CD8-positive, alpha-beta memory T cell (primary cell): ENCODE measurements at places on chromosomes 3 and 15.

DNA sequence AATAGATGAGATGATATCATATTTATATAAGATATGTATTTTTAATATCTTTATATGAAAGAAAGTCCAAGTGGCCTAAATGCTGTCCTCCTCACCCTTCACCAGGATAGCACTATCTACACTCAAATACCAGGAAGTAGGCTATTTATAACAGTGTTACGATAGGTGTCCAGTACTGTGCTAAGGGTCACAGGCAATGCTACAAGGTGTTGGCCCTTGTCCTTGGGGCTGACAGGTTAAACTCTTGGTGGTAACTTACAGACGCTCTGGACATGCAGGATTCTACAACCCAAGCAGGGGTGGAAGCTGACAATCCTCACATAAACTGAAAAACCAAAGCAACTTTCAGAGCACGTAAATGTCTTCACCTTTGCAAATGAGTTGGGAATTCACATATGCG is 22.3 kb downstream of the NCEH1 start:
- DNase-seq = no peak

DNA sequence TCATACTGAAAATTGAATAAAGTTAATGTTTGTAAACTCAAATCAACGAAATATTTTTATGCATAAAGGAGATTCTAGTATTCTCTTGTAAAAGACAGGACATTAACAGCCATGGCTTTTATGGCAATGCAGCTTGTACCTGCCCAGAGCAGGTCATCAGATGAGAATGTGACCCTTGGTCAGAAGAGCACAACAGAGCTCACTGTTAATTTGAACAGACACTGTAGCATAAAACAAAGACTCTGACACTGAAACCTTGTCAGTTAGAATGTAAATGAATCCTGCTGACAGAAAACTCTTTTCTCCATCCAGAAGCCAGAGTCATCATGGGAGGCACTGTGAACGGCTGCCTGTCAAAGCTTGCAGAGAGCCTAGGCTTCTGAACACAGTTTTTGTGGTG is 410.6 kb downstream of the RAP2B start:
- DNase-seq = no peak

- DNase-seq = no peak
Measured at GRCh38 chr15:57218826-57219576, 157.3 kb upstream of the CGNL1 start.

DNA sequence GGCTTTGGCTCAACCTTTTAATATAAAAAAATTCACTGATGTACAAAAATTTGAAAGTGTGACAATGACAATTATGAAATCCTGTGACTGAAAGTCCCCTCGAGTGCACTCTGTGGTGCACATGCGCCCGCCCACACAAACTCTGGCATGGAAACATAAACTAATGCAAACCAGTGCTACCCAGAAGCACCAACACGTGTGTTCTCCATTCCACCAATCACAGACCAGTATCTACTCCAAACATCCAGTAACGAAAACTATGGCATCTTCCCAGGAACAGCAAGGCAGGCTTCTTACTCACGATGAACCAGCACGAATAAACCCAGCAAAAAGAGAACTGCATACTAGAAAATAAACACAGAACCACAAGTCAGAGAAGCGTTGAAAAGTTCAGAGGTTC is 11.7 kb upstream of the NMB start:
- DNase-seq = no peak

DNA sequence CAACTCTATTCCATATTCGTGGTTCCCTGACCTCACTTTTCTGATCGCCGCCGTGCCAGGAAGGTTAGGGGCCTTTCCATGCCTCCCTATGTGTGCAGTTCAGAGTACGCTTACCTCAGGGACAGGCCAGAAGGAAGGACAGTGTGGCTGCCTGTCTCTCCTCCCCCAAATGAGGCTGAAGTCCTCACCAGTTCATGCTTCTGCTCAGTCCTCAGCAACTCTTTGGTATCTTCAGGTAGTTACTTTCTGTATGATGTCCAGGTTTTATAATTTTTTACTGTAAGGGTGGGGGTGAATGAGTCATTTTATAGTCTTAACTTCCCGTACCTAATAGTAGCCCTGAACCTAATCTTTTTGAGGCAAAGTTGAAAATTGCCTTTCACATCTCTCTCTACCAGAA is 98.7 kb downstream of the VPS8 start:
- no peak for DNase-seq

DNA sequence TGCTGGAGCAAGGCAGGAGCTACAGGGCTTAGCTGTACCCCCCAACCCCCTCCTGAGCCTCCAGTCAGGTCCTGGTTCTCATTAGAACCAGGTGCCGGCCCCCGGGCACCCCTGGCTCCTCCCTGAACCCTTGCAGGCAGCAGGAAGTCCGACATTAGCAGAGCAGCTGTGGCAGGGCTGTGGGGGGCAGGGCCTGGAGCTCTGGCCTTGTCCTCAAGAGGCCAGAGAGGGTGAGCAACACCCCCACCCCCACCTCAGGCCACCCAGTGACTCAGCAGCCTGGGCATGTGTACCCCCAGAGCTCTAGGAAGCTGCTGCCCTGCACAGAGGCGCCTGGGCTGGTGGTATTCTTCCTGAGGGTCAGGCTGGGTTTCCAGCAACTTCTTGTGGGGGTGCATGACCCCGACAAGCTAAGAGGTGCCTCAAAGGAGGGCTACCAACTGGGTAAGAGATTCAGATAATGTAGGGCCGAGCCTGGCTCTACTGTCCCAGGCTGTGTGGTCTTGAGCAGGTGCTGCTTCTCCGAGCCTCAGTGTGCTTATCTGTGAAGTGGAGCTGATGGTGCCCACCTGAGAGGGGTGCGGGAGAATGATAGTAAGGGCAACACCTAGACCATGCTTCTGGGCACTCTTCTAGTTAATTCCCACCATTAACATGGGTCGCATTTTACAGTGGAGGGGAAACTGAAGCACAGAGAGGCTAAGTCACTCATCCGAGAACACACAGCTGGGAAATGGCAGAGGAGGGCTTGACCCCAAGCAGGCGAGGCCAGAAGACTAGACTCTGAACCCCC is 16.0 kb downstream of the H1-8 start:
- DNase-seq = no peak

DNA sequence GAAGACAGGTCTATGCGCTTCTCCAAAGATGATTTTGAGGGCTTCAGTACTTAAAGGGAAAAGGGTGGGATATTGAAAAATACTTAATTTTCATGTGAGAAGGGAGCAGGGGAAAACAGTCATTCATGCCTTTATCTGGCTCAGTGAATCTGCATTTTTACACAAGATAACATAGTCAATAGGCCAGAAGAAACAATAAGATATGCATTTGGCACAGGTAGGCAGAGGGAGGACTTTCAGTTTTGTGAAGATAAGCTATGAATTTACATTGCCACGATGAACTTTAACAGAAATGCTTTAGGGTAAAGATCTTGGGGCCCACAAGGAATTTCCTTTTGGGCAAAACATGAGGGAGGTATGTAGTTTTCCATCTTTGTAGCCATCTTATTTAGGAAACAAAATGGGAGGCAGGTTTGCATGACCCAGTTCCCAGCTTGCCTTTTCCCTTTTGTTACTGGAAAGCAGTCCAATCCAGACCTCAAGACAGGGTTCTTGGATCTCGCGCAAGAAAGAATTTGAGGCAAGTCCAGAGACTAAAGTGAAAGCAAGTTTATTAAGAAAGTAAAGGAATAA is 504.2 kb downstream of the IGSF11 start:
- no peak for DNase-seq

GRCh38 chr3:194907811-194908210 is 222.1 kb downstream of the FAM43A start:
- DNase-seq = no peak

GRCh38 chr3:186973702-186974101 is 43.4 kb downstream of the ST6GAL1 start:
- DNase-seq = no peak

GRCh38 chr15:67175643-67176071 is 78.8 kb downstream of the AAGAB start:
- DNase-seq = no peak

DNA sequence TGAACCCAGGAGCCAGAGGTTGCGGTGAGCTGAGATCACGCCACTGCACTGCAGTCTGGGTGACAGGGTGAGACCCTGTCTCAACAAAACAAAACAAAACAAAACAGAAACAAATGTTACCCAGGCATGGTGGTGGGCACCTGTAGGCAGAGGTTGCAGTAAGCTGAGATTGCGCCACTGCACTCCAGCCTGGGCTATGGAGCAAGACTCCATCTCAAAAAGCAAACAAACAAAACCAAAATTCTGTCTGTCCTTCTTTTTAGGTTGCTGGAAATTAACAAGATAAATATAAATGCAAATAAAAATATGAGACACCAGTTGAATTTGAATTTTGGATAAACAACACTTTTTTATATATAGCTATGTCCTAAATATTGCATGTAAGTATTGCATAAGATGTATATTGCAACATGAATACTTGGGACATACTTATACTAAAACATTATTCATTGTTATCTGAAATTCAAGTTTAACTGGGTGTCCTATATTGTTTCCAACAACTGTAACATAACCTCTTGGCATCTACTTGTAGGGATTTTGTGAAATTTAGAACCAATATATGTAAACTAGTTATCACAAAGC is 4.7 kb upstream of the CEP97 start:
- DNase-seq = no peak

DNA sequence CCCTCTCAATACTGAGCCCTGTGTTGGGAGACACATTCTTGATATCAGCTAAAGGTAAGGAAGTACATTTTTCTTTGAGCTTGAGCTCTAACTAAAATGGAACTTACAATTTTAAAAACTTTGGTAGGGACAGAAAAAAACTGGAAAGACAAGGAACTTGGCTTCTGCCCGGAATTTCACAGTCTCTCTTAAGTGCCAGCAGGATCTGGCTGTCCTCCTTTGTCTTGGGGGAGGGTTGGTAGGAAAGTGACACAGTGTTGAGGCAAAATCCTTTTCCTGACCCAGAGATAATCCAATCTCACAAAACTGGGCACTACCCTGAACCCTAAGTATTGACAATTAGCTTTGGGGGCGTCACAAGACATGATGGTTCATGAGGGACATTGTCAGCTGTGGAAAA is 45.3 kb downstream of the ZPLD1 start:
- no peak for DNase-seq

DNA sequence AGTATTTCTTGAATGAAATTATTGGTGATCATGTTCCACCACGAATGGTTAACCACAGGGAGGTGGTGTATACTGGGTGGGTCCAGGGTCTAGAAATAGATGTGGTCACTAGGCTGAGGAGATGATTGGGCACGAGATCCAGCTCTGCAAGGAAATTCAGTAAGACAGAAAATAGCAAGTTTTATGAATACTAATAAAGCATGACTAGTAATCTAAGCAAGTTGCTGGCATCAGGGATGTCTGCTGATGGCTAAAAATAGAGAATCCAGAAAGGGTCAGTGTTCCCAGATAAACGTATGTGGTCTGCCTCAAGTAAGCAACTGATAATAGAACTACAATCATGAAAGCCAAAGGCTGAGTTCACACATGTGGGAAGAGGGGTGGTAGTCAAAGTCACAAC is 108.3 kb upstream of the FRMD4B start:
- no peak for DNase-seq

GRCh38 chr3:55719508-55719907 is 232.4 kb upstream of the WNT5A start:
- no peak for DNase-seq

DNA sequence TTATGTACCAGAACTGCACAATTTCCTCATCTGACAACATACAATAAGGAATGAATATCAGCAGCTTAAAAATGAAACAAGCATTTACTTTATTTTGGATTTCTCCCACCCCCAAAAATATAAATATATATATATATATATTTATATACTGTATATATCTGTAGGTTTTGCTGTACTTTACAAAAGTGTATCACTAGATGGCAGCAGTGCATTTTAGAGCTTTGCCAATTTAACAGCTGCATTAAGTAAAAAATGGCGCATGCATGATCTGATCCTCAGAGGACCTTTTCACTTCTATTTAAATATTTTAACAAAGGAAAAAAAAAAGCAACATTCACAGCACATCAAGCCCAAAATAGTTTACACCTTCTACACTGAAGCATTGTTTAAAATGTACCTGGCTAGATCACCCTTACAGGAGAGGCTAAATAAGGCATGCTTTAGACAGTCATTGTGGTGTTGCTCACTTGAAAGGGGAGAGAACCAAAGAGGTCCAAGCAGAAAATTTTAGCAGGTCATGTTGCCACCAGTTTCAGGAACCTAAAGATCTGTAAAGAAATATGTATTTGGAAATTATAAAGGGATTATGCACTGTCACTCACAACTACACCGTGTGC is 72.6 kb downstream of the NPTN start:
- DNase-seq = no peak

- DNase-seq = no peak
Measured at GRCh38 chr3:160455846-160456245, 6.3 kb upstream of the TRIM59 start.

DNA sequence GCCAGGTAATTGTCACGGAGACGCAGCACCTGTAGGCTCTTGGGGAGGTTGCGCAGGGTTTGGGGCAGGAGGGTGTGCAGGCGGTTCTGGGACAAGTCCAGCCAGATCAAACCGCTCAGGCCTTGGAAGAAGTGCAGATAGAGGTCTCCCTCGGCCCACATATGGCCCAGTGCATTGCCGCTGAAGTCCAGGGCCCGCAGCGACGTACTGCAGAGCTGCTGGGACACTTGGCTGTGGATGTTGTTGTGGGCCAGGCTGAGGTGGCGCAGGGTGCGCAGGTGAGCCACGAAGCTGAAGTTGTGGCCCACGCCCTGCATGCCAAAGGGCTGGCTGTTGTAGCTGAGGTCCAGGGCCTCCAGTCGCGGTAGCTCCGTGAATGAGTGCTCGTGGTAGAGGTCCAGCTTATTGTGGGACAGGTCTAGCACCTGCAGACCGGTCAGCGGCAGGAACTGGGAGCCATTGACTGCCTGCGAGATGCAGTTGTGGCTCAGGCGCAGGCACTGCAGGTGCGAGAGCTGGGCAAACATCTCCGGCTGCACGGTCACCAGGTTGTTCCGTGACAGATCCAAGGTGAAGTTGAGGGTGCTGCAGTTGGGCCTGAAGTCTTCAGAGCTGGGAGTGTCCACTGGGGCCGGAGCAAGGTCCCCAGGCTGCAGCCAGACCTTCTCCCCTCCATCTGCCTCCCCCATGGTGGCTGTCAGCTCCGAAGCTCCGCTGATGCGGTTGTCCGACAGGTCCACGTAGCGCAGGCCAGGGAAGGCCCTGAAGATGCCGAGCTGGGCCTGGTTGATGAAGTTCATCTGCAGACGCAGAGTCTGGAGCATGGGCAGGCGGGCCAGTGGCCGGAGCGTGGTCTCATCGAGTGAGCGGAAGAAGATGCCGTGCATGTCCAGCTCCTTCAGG is 2.9 kb downstream of the TLR9 start:
- DNase-seq = no peak

GRCh38 chr3:155963570-155963969 is 93.1 kb downstream of the GMPS start:
- no peak for DNase-seq
